ENCODE measurements at places on chromosomes 12 and 14.

DNA sequence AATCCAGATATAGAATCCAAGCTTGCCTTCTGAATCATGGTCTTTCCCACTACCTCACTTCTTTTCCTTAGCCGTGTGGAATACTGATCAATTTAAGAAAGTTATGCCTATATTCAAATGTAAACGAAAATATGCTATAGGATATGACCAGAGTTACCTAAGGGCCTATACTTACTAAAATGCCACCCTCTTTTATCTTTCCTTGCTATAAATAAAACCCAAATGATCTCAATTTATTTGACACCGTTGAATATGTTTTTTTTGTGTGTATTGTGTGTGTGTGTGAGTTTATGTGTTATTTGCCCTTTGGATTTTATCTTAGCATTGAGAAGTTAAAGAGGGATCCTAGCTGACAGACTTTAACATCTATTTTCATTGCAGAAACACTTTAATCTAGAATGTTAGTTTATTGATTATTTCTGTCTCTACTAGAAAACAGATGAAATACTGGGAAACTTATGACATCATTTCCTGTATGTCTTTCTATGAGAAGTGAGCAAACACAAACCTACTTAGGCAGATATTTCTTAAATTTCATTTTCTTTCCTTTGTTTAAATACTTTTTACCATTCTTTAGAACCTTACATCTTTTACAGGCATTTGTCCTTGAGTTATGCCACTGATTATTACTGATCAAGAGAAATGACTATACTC is 2.0 kb upstream of the TAS2R9 start:
- no peak for DNase-seq

DNA sequence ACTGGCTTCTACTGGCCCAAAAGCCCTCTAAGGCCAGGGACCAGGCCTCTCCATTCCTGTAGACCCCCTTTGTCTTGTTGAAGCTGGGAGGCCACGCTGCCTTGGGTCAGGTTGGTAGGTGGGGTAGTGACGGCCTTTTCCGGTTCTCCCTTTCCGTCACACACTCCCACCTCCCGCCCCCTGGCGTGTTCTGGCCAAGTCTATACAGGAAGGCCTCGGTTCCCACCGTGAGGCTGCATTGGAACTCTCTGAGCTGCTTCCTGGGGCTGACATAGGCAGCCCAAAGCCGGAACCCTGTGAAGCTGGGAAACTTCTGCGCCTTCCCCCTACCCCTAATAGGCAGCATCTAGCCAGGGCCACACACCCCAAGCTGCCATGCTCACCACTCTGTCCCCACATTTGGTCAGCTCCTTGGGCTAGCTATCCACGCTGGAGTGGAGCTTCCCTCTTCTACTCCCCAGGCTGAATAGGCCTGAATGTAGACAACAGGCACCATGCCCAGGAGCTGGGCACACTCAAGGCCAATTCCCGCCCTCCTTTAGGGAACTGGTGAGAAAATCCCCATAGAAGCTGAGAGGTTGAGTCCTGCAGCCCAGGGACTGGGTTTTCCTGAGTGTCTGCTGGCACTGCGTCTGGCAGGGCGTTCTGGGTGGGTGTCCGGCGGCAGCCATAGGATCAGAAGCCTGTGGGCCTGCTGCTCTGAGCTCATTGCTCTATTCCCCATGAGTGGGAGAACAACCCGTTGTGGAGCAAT is 35.7 kb downstream of the RIN3 start:
- no peak for DNase-seq

DNA sequence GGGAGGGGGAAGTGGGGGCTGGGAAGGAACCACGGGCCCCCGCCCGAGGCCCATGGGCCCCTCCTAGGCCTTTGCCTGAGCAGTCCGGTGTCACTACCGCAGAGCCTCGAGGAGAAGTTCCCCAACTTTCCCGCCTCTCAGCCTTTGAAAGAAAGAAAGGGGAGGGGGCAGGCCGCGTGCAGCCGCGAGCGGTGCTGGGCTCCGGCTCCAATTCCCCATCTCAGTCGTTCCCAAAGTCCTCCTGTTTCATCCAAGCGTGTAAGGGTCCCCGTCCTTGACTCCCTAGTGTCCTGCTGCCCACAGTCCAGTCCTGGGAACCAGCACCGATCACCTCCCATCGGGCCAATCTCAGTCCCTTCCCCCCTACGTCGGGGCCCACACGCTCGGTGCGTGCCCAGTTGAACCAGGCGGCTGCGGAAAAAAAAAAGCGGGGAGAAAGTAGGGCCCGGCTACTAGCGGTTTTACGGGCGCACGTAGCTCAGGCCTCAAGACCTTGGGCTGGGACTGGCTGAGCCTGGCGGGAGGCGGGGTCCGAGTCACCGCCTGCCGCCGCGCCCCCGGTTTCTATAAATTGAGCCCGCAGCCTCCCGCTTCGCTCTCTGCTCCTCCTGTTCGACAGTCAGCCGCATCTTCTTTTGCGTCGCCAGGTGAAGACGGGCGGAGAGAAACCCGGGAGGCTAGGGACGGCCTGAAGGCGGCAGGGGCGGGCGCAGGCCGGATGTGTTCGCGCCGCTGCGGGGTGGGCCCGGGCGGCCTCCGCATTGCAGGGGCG is at the start of gene GAPDH:
Gene GAPDH (plus strand): TSS at position 595 of the 772 bp plus-strand sequence. CDS start 316 bp downstream, outside the sequence.
- peak; percentile 97 for DNase-seq

GRCh38 chr14:47490353-47490752 is 185.1 kb downstream of the MDGA2 start:
- DNase-seq, result no peak

DNA sequence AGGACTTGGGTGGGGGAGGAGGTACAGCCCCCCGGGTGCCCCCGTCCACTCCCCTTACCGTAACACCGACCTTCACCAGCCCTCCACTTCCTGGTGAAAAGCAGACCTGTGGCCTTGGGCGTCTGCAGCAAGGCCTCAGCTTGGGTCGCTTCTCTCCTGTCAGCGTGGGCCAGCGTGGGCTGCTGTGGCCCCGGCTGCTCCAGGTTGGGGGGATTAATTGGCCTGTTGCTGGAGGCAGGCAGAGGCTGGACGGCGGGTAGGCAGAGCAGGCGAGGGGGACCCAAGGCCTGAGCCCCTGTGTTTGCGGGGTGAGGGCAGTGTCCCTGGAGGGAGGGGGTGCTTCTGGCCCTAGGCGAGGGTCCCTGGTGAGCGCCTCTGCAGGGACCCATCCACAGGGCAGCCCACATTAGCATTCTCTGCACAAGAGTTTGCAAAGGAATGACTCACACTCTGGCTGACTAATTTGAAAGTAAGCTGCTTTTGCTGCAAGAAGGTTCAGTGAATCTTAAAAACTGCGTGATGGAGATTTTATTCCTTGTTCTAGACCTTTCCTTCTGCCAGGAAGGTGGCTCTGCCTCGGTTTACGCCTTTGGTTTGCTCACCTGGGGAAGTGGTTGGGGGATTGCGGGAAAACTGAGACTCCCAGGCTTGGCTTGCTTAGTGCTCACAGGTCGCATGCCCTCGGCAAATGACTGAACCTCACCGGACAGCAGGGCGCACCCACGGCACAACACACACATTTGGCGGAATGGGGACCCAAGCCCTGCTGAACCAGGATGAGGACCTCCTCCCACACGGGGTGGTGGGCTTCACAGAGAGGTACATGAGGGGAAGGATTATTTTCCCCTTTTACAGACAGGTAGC is 37.9 kb upstream of the DLK1 start:
- DNase-seq, result peak; percentile 73

DNA sequence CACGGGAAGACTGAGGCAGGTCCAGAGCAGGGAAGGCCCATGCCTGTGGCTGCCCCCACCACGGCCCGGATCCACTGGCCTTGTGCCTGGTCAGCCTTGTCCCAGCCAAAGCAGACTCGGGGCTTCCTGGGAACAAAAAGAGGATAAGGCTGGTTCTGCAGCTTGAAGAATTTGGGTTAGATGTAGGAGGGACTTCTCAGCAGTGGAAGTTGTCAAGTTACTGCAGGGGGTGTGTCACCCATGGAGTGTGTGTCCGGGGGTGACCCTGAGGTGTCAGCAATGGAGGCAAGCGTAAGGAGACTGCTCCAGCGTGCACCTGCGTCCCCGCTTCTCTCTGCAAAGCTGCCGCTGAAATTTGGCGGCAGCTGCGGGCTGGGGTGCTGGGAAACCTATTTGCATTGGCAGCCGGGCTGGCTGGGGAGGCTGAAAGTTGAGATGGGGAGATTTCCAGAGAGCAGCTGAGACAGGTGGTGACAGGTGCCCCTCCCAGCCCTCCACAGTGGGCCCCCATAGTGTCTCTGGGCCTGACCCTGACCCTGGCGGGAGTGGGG is 12.5 kb upstream of the TNFAIP2 start:
- no peak for DNase-seq

DNA sequence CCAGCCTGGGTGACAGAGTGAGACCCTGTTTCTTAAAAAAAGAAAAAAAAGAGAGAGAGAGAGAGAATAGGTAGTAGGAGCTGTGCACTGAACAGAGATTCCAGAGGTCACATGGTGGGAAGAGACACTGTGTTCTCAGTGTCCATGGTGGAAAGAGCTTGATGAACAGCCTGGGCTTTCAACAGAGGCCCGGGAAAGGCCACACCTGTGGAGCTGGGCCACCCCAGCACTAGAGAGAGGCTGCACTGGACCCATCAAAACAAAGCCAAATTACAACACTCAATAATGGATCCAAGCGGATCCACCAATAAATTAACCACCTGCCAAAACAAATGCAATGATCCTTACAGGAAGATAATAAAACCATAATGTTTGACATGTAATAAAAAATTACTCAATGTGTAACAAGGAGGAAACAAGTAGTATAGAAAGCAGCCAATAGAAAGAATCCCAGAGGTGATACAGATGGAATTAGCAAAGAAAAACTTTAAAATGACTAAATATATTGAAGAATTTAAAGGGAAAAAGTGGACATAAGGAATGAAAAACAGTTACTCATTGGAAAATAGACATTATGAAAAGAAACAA is 44.8 kb upstream of the BCL2L14 start:
- no peak for DNase-seq

- no peak for DNase-seq
Measured at GRCh38 chr12:118398524-118398923, 22.2 kb downstream of the SUDS3 start.

GRCh38 chr12:106753526-106753925 is 21.0 kb upstream of the RIC8B start:
- no peak for DNase-seq

DNA sequence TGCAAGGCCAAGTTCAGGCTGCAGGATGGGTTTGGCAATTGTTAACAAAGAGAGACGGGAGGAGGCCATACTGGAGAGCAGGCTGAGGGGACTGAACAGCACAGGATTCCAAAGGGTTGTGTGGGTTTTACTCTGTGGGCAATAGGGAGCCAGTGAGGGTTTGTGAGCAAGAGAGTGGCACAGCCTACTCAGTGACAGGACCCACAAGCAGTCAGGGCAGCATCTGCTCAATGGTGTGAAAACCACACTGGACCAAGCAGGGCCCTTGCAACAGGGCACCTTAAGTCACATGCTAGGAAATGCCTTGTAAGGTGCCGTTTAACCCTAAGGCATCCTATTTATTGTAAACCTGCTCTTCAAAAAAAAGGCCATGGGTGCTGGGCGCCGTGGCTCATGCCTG is 22.0 kb downstream of the SYNE3 start:
- DNase-seq, result no peak

DNA sequence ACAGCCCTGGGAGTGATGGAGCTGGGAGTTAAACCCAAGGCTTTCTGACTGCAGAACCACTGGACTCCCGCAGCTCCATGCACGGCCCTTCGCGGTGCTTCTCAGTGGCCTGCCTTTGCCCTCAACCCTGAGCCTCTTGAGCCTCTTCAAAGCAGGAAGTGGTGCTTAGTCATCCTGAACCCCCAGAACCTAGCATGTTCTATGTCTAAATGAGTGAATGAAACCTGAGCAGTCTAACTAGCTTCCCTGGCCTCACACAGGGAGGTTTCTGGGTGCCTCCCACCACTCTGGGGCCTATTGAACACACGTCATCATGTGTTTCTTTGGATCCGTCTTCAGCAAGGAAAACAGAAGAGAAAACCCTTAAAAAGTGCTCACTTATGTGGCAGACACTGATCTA is 117.9 kb upstream of the SFSWAP start:
- DNase-seq, result no peak

DNA sequence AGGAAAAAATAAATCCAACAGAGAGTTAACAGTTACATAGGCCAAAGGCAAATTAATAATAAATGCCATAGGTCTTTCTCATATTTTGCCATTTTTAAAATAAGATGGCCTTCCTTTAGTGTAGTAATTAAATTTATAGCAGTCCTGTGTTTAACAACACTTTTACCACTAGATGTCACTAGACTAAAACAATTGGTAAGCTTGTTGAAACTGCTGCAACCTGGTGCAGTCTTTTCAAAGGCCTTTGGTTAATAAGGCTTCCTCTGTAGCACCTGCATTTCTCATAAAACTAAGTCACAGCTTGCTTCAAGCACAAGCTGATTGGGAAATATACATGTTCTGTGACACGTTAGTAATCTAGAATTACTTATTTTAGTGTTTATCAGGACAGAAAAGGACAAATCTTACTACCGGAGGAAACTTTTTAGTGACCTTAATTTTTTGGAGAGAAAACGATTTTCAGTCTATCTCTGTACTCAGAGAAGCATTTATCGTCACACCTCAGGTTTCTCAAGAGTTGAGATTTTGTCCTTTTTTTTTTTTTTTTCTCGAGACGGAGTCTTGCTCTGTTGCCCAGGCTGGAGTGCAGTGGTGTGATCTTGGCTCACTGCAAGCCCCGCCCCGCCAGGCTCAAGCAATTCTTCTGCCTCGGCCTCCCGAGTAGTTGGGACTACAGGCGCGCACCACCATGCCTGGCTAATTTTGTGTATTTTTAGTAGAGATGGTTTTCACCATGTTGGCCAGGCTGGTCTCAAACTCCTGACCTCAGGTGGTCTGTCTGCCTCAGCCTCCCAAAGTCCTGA is 20.0 kb downstream of the BORCS5 start:
- DNase-seq, result peak; percentile 83

DNA sequence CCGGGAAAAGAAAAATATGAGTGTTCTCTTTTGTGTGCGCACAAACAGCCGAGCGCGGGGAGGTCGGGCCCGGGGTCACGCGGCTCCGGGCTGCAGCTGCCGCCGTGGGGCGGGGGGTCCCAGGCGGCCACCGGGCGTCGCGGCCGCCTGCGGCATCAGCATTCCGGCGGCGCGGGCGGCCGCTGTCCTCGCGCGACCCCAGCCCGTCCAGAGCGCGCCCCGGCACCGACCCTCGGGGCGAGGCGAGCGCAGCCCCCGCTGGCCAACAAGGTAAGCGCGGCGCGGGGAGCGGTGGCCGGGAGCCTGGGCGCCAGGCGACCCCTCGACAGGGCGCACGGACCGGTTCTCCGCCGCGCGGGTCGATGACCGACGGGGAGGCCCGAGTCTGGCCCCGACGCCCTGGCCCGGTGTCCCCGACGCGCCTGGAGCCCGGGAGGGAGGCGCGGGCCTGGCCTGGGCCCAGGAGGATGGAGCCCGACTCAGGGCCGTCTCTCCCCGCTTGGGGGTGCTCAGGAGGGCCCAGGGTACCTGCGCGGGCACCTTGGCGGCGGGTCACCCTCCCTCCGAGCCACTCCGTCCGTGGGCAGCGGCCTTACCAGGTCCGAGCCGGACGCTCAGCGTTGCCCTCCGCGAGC is 103.9 kb upstream of the DIO3 start:
- DNase-seq, result no peak

All from amniotic epithelial cell (primary cell).